ENCODE measurements at places on chromosomes 11 and 22.
A peak's percentile ranks its signal among the peaks of the same experiment; 100 is the strongest.

GRCh38 chr11:13993096-13993765, 30.7 kb downstream of the SPON1 start:
- no peak for DNase-seq

- no peak for DNase-seq
These were observed 2.0 kb upstream of the MIEF1 start for GRCh38 chr22:39500101-39500500.

DNA sequence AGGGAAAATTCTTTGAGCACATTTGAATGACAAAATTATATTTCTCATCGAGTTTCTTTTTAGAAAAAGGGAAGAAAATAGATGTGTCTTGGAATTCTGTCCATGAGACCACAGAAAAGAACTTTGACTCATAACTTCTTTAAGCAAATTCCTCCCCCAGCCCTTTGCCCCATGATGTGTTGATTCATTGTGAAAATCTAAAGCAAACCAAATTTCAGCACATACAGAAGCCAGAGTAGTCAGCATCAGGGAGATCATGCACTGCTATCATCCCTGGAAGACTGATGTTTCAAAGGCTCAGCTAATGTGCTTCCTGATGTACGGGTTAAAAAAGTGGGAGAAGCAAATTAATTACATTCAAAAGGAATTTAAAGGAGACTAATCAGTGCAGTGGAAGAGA, 159.7 kb downstream of the FAT3 start:
- DNase-seq: peak; percentile 33

DNA sequence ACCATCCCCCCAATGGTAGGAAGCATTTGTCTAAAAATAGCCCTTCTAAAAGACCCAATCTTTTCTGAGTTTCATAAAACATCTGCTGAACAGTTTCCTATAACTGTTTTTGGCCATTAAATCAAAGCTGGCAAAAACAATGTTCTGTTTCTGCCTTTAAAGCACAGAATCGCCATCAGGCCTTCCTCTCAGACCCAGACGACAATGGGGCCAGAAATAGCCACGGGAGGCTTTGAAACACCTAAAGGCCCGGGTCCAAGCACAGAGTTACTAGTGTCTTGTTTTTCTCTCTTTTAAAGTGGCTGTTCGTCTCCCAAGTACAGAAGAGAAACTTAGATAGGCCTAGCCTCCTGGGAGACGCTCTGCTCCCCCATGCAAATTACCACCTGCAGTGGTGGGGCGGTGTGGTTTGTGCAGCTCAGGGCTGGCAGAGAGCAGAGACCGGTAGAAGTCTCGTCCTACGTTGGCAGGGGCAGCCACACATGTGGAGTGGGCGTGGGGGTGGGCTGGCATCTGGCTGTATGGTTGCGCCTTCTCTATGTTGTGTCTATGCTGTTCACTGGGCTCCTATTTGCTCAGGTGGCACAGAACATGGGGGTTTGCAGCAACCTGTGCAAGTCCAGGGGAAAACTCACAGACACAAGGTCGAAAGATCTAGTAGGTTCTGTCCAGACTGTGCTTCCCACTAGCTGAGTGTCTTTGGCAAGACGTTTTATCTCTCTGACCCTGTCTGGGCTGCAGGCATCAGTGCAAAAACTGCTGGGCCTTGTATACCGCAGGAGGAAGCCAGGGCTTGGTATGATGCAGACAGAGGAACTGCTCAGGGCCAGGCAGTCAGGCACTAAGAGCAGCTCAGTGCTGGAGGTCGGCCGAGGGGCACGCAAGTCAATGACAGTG, 23.6 kb upstream of the ETS1 start:
- DNase-seq: no peak

GRCh38 chr11:45885274-45885920, at the start of gene MAPK8IP1:
Gene MAPK8IP1 (plus strand): TSS chr11:45885651. CDS start chr11:45885821, 170 bp downstream.
- DNase-seq: peak; percentile 36

GRCh38 chr11:109735128-109735527, 313.1 kb downstream of the C11orf87 start:
- DNase-seq: no peak

DNA sequence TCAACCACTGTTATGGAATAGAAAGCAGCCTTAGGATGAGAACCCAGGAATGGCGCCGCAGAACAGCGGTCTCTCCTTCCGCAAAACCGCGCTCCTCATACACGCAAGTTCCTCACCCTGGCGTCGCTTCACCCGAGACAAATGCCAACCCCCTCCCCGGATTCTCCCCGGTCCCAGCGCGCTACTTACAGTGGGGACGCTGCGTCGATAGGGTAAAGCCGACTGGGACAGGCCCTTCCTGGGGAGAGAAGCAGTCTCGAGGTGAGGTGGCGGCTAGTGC, 287 bp downstream of the RPS13 start:
- no peak for DNase-seq

DNA sequence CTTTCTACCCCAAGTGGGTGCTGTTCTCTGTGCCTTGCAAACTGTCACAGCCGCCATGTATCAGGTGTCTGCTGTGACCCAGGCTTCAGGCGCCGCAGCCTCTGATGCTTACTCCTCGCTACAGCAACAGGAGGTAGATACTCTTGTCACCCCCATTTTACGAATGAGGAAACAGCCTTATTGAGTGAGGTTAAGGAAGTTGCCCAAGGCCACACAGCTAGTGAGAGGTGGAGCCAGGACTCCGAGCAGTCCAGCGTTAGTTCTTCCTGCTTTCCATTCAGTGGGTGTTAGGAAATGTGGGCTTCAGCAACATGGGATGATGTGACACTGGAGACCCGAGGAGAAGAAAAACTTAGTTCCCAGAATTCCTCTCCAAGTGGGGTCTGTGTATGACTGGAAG, 14.3 kb downstream of the RNF215 start:
- no peak for DNase-seq

GRCh38 chr22:34858066-34858465, 207.9 kb upstream of the ISX start:
- no peak for DNase-seq

- DNase-seq: no peak
These were observed 47.8 kb downstream of the ARHGAP42 start for GRCh38 chr11:100734743-100735527.
